ENCODE measurements at places on chromosomes 2 and 18.

DNA sequence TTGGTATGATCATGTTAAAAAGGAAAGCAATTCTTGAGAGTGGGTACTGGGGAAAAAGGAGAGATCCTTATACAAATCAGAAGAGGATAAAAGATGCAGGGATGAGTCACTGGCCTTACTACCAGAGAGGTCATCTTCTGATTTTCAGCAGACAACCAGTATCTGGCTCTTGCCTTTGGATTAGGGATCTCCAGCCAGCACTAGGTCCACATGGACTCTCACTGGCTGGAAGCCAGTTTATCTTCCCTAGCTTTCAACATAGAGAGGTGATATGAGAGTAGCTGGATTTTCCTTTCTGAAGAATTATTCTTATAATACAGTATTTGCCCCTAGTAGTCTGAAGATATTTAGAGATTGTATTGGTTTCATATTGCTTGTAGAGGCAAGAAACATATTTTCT is 30.2 kb downstream of the CERKL start:
- no peaks in the 10 kb centered on the region for H3K4me1 ChIP-seq
- no peak for ATAC-seq
- no peak overlapping the region for H3K27ac ChIP-seq

DNA sequence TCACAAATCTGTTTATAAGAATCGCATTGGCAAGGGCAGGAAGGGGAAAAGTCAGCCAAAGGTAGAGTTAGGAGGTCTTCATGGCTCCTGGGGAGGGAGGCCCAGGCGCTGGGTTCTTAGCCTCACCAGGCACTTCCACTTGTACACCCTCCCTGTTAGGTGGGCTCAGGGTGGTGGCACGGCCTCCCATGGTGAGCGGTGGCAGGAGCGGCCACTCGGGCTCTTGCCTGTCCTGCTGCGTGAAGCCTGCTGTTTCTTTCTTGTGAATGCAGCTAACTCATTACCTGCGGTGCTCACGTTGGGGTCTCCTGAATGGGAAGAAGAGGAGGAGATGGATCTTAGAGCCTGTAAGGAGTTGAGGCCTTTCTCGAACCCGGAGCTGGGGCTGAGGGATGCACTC is 40.8 kb downstream of the TOGARAM2 start:
- H3K27ac ChIP-seq, result no peak overlapping the region
- no peaks in the 10 kb centered on the region for H3K27me3 ChIP-seq
- H3K4me1 ChIP-seq, result no peaks in the 10 kb centered on the region
- ATAC-seq, result no peak
- H3K36me3 ChIP-seq, result no peaks in the 10 kb centered on the region

- H3K27ac ChIP-seq, result no peak overlapping the region
- no peak for ATAC-seq
- H3K36me3 ChIP-seq, result no peaks in the 10 kb centered on the region
- no peak overlapping the region for H3K4me3 ChIP-seq
- no peaks in the 10 kb centered on the region for H3K27me3 ChIP-seq
Measured at GRCh38 chr2:94762600-94762999, 108.6 kb upstream of the TEKT4 start.

DNA sequence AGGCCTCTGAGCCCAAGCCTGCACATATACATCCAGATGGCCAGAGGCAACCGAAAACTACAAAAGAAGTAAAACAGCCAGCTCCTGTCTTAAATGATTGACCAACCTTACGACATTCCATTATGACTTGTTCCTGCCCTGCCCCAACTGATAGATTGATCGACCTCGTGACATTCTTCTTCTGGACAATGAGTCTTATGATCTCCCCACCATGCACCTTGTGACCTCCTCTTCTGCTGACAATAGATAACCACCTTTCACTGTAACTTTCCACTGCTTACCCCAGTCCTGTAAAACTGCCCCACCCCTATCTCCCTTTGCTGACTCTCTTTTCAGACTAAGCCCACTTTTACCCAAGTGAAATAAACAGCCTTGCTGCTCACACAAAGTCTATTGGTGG is 670.0 kb upstream of the PKDCC start:
- H3K27ac ChIP-seq, result no peak overlapping the region
- H3K4me1 ChIP-seq, result no peaks in the 10 kb centered on the region
- no peaks in the 10 kb centered on the region for H3K27me3 ChIP-seq

GRCh38 chr18:47658498-47658897 is 272.0 kb downstream of the SMAD2 start:
- H3K4me1 ChIP-seq, result no peaks in the 10 kb centered on the region
- H3K4me3 ChIP-seq, result no peak overlapping the region
- no peak for ATAC-seq
- no peak overlapping the region for H3K27ac ChIP-seq
- H3K27me3 ChIP-seq, result peaks cover 24% of the 10 kb centered on the region

DNA sequence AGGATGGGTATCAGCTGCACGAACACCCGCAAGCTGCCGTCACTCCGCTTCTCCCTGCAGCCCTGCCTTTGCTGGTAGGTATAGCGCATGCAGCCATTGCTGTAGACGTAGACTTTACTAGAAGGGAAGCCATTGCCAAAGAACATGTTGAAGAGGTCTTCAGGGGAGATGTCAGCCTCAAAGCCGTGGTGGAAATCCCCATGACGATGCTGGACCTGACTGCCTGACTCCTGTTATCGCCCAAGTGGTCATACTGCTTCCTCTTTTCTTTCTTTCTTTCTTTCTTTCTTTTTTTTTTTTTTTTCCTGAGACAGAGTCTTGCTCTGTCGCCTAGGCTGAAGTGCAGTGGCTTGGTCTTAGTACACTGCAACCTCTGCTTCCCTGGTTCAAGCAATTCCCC is 68.7 kb upstream of the SPRED2 start:
- no peaks in the 10 kb centered on the region for H3K27me3 ChIP-seq
- H3K27ac ChIP-seq, result no peak overlapping the region
- H3K36me3 ChIP-seq, result no peaks in the 10 kb centered on the region

- peaks cover 10% of the 10 kb centered on the region for H3K4me1 ChIP-seq
- H3K4me3 ChIP-seq, result no peak overlapping the region
- H3K27ac ChIP-seq, result no peak overlapping the region
Measured at GRCh38 chr2:40396124-40396523, 55.8 kb downstream of the SLC8A1 start.

DNA sequence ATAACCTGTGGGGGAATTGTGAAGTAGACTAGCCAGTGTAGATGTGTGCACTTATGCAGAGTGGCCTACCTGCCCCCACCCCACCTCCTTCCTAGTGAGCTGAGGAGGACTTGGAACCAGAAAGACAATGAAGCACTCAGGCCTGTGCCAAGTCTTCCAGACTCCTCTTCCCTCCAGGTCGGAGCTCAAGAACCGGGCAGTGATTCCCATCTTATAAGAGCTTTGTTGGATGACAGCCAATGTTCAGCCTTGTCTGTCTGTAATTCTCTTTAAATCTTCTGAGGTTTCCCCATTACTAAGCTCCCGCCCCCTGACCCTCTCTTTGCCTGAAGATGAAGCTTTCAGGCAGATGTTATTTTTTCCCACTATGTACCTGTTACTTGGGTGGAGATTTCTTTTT is 121.0 kb downstream of the SMAD2 start:
- no peaks in the 10 kb centered on the region for H3K36me3 ChIP-seq
- no peak overlapping the region for H3K4me3 ChIP-seq
- no peak for ATAC-seq
- no peaks in the 10 kb centered on the region for H3K27me3 ChIP-seq
- H3K27ac ChIP-seq, result no peak overlapping the region
- no peaks in the 10 kb centered on the region for H3K4me1 ChIP-seq

DNA sequence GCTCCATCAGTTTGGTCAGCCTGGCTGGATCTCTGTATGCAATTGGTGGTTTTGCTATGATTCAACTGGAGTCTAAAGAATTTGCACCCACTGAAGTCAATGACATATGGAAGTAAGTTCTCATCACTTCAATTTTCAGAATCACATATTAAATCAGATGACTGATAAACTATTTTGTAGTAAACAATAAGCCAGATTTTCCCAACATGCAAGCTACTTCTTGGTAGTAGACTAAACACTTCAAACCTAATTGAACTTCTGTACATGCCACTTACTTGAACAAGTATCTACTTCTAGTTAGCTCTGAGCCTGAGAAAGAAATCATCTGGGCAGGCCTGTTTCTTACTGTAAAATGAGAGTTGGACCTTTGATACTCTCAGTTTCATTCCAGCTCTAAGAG is 11.4 kb downstream of the KLHL41 start:
- no peaks in the 10 kb centered on the region for H3K4me1 ChIP-seq
- no peak overlapping the region for H3K4me3 ChIP-seq
- no peaks in the 10 kb centered on the region for H3K36me3 ChIP-seq
- no peaks in the 10 kb centered on the region for H3K27me3 ChIP-seq
- no peak overlapping the region for H3K27ac ChIP-seq

DNA sequence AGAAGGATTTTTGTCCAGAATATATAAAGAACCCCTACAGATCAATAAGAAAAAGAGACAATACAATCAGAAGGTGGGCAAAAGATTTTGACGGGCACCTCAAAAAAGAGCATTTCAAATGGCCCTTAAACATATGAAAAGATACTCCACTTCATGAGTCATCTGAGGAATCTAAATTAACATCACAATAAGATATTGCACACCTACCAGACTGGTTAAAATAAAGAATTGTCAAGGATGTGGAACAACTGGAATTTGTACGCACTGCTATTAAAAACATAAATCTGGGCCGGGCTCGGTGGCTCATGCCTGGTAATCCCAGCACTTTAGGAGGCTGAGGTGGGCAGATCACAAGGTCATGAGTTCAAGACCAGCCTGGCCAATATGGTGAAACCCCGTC is 17.0 kb upstream of the NCOA1 start:
- H3K27me3 ChIP-seq, result no peaks in the 10 kb centered on the region
- H3K36me3 ChIP-seq, result no peaks in the 10 kb centered on the region
- ATAC-seq, result no peak
- H3K4me3 ChIP-seq, result no peak overlapping the region
- H3K27ac ChIP-seq, result no peak overlapping the region

DNA sequence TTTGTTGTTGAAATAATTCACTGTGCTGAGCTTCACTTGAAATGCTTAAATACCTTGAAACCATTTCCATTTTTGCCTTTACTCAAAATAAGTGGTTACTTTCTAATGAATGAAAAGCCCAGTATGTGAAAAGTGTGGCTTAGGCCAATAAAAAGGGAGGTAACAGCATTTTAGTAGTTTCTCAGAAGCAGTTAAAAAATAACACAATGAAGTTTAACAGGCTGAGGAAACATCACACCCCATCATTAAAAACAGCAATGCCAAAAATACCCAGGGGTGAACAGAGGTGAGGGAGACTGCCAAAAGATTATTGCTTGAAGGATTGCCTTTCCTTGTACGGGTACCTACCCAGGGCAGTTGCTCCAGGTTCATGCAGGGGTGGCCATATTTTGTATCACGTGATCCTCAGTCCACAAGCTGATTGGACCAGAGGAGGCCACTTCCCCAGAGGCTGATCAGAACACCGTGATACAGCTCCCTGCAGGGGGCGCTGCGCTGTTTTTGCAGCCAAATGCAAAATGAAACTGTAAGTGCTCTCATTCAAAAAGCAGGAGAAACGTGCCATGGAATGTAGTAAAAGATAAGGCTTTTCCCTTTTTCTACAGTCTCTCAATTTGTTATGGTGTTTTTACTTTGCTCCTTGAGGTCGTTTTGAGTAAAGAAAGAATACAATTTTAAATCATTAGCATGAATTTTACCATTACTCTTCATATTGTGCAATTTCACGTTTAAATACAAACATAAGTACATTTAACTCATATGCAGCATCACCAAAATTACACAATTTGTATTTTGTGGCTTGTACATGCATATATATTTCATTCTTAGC is 70.2 kb upstream of the SH3BP4 start:
- ATAC-seq, result peak; percentile 90
- no peak overlapping the region for H3K27ac ChIP-seq
- no peaks in the 10 kb centered on the region for H3K36me3 ChIP-seq
- peaks cover 20% of the 10 kb centered on the region for H3K4me1 ChIP-seq
- peak overlapping the region; percentile 14 for H3K4me3 ChIP-seq
- no peaks in the 10 kb centered on the region for H3K27me3 ChIP-seq

- H3K36me3 ChIP-seq, result no peaks in the 10 kb centered on the region
- no peaks in the 10 kb centered on the region for H3K27me3 ChIP-seq
- H3K27ac ChIP-seq, result peak within 1 kb of the TSS; percentile 91
- H3K4me3 ChIP-seq, result peak within 1 kb of the TSS; percentile 75
- H3K4me1 ChIP-seq, result peaks cover 3% of the 10 kb centered on the region
- peak; percentile 50 for ATAC-seq
Measured at GRCh38 chr2:159616286-159616701, at the start of gene BAZ2B. Gene BAZ2B (minus strand): TSS chr2:159616548. CDS start chr2:159478719, 137,829 bp downstream.

DNA sequence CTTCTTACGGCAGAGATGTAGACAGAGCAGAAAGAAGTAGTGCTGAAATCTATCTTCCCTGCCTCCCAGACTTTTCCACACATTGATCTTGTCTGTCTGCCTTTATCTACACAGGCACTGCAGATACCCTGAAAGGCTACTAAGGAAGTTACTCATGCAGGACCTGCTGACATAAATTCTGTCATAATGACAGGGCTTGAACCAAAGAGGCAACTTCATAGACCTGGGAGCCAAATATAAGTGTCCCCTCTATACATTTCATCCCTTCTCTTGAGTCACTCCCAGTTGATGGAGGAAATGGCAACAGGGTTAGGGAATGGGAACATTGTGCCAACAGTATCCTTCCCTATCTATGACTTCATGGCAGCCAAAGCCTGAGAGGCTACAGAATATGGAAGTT is 157.5 kb downstream of the TNS1 start:
- peak overlapping the region; percentile 93 for H3K27ac ChIP-seq
- no peaks in the 10 kb centered on the region for H3K36me3 ChIP-seq
- no peak overlapping the region for H3K4me3 ChIP-seq
- H3K4me1 ChIP-seq, result peaks cover 100% of the 10 kb centered on the region

DNA sequence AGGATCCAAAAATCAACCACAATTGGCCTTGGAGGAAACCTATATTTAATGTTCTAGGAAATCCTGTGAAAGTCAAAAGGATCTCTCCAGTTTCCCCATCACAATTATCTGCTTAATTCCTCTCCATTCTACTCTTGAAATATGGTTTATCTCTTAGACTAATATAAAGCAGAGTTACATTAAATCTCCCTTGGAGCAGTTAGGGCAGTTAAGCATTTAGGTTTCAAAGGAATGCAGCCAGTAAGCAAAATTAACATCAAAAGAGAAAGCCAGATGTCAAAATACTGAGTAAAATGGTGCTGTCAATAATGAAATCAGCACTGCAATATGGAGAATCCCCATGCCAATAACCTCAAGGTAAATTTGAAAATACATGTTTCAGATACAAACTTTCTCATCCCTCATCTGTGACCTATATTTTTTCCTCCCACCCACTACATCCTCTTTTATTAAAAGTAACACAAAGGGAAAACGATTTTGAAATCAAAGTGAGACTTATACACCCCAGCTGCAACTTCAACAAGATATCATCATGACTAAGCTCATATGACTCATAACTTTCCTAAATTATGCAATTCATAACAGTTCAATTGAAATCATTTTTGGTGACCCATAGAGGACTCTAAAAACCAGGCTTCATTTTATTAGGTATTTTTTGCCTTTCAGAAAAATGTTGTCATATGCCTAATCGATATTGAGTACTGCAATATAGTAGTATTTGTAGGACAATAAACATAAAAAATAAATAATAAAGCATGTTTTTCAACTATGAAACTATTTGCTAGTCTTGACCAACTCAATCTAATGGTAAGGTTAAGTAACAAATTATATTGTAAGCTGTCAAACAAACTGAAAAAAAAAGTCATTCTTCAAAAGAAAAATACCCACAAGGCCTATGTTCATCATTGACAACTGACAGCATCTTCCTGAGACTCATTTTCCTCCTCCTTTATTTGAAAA is 3.1 kb downstream of the ADAM17 start:
- ATAC-seq, result peak; percentile 7
- no peaks in the 10 kb centered on the region for H3K27me3 ChIP-seq
- peak overlapping the region; percentile 99 for H3K27ac ChIP-seq
- no peak overlapping the region for H3K4me3 ChIP-seq
- no peaks in the 10 kb centered on the region for H3K36me3 ChIP-seq
